CMK (cell line): ENCODE measurements at places on chromosomes 1 and 21.

GRCh38 chr1:169115891-169116585 is 9.5 kb downstream of the ATP1B1 start:
- DNase-seq, result no peak

GRCh38 chr1:218926631-218927030 is 247.0 kb upstream of the LYPLAL1 start:
- DNase-seq, result no peak

DNA sequence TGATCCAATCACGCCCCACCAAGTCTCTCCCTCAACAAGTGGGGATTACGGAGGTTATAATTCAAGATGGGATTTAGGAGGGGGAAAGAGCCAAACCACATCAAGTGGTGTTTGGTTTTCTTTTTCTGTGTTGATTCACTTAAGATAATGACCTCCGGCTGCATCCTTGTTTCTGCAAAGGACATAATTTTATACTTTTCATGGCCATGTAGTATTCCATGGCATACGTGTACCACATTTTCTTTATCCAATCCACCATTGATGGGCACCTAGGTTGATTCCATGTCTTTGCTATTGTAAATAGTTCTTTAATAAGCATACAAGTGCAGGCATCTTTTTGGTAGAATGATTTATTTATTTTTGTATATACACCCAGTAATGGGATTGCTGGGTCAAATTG is 162.5 kb upstream of the JUN start:
- no peak for DNase-seq

DNA sequence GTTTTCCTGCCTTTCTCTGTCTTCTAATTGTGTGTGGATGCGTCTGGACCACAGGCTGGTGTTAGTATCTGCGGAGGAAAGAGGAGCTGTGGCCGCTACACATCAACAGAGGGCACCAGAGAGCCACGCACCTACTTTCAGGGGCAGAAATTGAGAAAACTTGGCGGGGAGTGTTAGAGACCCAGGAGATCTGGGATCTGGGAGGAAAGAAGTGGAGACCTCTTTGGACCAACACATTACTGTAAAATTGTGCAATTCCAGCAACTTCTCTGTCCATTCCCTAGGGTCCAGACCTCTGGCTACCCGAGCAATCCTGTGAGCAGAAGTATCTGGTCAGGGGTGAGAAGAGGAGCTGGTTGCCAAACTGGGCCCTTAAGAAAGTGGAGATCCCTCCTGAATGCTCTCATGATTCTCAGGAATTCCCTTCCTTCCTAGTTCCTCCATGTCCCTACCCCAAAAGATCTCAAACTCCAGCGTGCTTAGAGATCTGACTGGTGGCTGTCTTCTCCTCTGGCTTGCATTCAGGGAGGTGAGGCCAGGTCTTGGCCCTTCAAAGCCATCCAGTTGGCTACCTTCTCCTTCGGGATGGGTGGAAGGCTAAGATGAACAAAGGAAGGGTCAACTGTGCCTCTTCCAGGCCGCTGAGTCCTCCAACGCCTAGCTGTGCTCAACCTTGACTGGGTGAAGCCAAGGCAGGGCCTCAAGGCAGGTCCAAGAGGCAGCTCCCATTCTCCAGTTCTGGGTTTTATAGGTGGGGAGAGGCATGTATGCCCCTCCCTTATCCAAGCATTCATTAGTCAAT is 1.2 kb upstream of the KIRREL1 start:
- peak; percentile 7 for DNase-seq

GRCh38 chr1:208997726-208998312 is 585.7 kb upstream of the CAMK1G start:
- DNase-seq, result no peak

GRCh38 chr21:41217671-41218385 is 49.9 kb downstream of the BACE2 start:
- DNase-seq, result no peak
